ENCODE measurements at places on chromosomes 7 and 10.

GRCh38 chr10:51846856-51847506, 147.6 kb upstream of the CSTF2T start:
- DNase-seq, result no peak

- DNase-seq, result no peak
These were observed 115.8 kb downstream of the HTR7 start for GRCh38 chr10:90741926-90742565.

- no peak for DNase-seq
These were observed 1000.7 kb upstream of the LRRN3 start for GRCh38 chr7:110090110-110090820.

DNA sequence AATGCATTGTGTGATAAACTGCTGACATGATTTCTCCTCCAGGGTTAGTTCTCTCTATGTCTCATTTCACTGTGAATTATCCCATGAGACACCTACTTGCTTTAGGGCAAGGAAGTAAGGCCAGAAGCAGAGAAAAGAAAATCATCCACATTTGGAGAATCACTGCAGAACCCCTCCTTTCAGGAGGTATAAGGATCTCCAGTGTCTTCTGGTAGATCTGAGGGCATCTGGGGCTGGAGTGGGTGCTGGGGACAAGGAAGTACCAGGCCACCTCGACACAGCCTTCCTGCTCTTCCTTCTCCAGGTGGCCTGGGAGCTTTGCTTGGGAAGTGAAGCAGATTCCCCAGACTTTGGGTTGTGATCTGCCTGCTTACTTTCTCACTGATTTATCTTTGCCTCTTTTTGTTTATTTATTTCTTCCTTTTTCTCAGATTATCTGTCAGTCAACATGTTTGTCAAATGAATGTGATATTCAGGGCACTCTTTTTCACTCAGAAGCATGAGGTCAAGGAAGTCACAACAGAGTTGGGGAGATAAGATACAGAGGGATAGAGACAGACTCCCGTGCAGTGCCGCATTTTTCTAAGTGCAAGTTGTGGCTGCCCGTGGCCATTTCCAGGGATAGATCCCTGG, 12.4 kb upstream of the CAMK2G start:
- no peak for DNase-seq

All from natural killer cell treated with Interleukin-12 subunit alpha and Interleukin-12 subunit beta and Interleukin-15 and Interleukin-18, amount 100 ng/mL, for 72 hours (primary cell).